CD4-positive, alpha-beta T cell treated with Interleukin-15 for 4 hours (primary cell): ENCODE measurements at places on chromosomes 6 and 20.

GRCh38 chr6:3363296-3364025 lies 93.4 kb downstream of the SLC22A23 start:
- no peak for DNase-seq

- no peak for DNase-seq
These were observed 94.7 kb upstream of the SNX9 start for GRCh38 chr6:157728183-157728881.

DNA sequence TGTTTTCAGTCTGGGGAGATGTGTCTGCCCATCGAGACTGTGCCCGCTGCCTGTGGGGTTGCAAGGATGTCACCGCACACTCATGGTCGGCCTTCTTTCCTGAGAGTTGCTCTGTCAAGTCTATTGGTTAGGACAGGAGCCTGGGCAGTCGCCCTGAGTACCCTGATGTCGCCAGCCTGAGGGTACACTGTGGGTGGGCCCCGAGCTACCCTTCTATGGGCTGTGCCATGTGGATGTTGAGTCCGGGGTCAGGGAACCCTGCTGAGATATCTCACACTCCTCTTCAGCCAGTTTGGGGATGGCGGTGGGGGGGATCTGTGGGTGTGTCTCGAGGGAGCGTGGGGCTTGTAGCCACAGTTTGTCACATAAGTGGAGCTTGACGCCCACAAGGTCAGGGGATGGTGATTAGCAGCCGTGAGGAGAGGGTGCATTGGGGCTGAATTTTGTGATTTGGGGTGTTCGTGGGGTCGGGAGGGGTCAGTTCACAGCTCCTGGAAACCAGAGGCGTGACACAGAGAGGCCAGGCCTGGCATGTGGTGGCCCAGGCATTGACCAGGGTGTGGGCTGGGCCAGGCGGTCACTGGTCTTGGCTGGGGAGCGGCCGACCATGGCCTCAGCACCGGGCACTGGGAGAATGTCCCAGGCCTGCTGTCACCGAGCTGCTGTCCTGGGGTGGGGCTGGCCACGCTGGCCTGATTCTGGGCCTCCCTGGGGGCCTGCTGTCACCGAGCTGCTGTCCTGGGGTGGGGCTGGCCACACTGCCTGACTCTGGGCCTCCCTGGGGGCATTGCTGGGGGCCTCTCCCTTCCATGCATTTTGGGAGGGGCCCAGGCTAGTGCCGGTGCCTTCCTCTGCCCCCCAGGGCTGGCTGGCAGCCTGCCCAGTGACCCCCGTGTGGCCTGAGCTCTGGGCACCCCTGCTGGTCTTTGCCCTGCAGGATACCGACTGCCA lies 1.6 kb upstream of the NPBWR2 start:
- no peak for DNase-seq

DNA sequence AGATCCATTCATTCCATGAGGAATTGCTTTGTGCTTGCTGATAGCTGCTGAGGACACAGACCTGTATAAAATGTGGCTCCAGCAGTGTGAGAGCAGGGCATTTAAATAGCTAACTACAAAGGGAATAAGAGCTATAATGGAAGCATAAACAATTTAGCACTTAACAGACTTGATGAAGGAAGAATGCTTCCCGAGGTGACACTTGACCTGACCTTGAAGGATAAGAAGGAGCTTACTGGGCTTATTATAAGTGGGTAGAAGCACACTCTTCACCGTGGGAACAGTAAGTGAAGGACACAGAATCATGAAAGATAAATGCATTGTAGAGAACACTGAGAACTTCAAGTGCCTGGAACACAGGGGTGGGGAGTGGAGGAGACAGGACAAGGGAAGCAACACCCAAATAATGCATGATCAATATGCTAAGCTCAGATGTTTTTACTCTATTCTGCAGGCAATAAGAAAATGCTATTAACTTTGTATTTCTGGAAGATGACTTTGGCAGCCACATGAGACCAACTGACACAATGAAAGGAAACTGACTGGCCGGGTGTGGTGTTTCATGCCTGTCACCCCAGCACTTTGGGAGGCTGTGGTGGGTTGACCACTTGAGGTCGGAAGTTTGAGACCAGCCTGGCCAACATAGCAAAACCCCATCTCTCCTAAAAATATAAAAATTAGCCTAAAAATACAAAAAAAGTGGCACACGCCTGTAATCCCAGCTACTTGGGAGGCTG lies 84.2 kb downstream of the EPB41L2 start:
- DNase-seq, result no peak

DNA sequence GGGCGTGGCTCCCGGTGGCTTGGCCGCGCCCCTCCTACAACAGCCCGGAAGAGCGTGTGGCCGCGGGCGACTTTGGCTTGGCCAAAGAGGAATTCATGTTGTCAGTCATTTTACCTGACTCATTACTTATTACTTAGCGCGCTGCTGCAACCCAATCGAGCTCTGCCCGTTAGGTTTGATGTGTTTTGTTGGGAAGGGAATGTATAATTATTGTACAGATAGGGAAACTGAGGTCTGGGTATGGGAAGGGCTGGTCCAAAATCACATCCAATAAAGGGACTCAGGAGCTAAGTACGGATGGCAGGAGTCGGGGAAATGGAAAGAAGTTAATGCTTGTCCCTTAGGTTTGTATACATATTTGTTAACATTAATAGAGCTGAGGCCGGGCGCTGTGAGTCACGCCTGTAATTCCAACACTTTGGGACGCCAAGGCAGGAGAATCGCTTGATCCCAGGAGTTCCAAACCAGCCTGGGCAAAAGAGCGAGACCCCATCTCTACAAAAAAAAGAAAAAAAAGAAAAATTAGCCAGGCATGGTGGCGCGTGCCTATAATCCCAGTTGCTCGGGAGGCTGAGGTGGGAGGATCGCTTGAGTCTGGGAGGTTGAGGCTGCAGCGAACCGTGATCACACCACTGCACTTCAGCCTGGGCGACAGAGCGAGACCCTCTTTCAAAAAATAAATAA lies 639 bp upstream of the ZNF335 start:
- DNase-seq, result peak; percentile 95

- DNase-seq, result no peak
These were observed 77.2 kb upstream of the TULP1 start for GRCh38 chr6:35589904-35590303.

- DNase-seq, result no peak
These were observed 188.7 kb downstream of the ZMYND8 start for GRCh38 chr20:47167846-47168245.

- DNase-seq, result no peak
These were observed 31.4 kb upstream of the NR2E1 start for GRCh38 chr6:108134213-108134970.

- no peak for DNase-seq
These were observed 434.5 kb downstream of the HDGFL1 start for GRCh38 chr6:23003671-23004467.
